ENCODE measurements at places on chromosomes 7 and 10. TPM values are rescaled to one million over a fixed set of nuclear protein-coding genes. Genes with fewer than 3 reads are reported as not detected.

PDE6C gene
- not detected for total RNA-seq

NPC1L1 gene
- total RNA-seq: not detected

COL28A1 gene
- total RNA-seq: not detected

MNX1 gene
- not detected for total RNA-seq

ELN gene
- total RNA-seq: not detected

CLRN3 gene
- total RNA-seq: not detected

- DNase-seq: no peak
Observed at GRCh38 chr10:65911151-65911835, 1014.5 kb upstream of the LRRTM3 start.

TSPAN33 gene
- 1.4 TPM for total RNA-seq

DNA sequence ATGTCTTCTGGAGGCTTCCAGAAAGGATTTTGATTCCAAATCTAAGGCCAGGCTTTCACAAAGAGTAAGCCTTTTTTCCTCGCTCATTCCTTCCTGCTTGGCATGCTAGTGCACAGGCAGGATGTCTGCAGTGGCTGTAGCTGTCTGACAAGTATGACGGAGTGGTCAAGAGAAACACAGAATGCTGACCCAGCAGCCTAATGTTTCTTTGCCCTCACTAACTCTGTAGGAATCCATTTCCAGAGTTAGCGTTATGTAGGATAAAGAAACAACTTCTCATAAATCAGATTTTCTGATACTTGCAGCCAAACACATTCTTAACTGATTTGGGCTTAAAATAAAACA lies 190.8 kb upstream of the AGK start:
- DNase-seq: no peak

DNA sequence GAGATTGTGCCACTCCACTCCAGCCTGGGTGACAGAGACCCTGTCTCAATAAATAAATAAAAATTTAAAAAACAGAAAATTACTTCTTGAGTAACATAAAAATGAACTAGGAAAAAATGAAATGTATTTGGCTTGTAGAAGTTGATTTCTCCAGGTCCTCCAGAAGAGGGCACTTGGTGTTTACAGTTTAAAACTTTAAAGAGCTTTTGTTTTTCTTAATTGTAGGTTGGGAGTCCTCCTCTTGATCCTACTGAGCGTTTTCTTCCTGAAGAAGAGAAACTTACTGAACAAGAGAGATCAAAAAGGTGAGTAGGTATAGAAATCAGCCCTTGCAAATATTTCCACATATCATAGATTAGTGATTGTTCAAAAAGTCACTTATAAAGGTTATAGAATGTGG lies 16.2 kb downstream of the KIFBP start:
- DNase-seq: no peak

Data from foreskin keratinocyte (primary cell).